ENCODE measurements at places on chromosomes 6 and 20.
A peak's percentile ranks its signal among the peaks of the same experiment; 100 is the strongest.

DNA sequence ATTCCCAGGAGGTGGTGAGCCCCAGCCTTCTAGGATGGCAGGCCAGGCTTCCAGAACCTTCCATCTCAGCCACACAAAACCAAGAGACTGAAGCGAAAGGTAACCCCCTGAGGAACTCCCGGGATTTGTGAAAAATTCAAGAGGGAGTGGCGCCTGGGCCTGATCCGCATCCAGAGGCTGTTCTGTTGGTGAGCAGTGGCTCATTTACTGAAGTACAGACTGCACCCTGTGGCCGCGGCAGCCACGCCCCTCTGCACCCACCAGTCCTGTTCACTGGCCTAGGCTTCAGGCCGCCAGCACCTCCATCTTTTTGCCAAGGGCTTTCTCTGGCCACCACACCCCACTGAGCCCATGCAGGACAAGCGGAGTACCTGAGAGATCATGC is 79.1 kb upstream of the PTPN1 start:
- no peak for DNase-seq

- no peak for DNase-seq
Observed at GRCh38 chr6:159788753-159789376, 537 bp downstream of the TCP1 start.

DNA sequence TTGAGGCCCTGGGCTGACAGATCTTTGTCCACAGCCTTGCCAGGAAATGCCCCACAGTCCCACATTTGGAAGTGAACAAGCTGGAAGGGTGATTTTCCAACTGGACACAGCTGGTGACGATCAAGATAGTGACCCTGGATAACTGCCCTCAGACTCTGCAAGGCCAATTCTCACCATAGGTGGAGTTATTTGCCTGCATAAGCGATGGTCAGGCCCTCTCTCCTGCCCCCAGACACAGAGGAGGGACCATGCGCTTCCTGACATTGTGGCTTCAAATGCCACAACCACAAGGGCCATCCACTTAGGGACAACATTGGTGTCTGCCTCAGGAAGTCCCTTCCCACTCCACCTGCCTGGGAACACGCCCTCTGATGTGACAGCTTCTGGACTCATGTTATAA is 96.0 kb downstream of the JPH2 start:
- no peak for DNase-seq

DNA sequence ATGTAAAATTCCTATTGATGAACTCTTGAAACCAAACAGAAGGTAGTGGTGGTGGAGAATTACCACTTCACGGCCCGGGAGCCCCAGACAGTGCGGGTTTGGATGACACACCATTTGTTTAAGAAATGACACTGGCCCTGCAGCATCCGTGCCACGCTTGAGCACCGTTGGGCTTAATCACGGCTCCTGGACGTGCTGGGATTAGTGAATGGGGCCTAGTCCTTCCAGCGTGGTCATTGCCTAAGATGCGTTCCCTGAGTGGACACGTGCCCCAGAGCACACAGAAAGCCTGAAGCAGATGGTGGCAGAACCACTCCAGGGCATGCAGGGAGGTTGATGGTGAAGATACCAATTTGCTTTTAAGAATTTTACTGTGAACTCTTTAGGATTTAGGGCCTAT is 14.5 kb downstream of the STX16 start:
- DNase-seq = no peak

DNA sequence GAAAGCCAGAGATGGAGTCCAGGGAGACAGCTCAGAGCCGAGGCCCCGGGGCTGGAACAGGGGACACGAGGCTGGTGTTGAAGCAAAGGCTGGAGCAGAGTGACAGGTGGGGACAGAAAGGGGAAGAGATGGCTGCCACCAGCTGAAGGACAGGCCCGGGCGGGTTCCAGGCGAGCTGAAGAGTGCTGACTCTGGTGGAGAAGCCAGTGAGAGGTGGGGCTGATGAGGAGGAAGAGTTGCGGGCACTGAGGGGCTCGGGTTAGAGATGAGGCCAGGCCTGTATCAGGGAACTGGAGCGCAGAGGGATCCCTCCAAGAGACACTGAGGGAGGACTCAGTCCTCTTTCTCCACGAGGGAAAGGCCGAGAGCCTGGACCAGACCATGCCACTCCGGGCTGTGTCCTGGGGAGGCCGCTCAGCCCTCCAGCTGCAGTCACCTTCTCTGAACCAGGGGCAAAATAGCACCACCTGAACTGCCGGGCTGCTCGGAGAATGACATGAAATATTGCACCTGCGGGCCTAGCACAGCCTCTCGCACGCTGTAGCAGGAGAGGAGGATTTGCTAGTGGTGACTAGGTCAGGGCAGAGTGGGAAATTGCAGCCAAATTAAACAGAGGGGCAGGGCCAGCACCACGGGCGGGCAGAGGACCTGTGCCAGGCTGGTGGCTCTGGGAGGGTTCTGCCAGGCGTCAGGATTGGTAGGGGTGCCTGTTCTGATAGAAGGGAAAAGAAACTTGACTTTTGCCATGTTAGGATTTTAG is 175.9 kb downstream of the ZDHHC14 start:
- DNase-seq = no peak

DNA sequence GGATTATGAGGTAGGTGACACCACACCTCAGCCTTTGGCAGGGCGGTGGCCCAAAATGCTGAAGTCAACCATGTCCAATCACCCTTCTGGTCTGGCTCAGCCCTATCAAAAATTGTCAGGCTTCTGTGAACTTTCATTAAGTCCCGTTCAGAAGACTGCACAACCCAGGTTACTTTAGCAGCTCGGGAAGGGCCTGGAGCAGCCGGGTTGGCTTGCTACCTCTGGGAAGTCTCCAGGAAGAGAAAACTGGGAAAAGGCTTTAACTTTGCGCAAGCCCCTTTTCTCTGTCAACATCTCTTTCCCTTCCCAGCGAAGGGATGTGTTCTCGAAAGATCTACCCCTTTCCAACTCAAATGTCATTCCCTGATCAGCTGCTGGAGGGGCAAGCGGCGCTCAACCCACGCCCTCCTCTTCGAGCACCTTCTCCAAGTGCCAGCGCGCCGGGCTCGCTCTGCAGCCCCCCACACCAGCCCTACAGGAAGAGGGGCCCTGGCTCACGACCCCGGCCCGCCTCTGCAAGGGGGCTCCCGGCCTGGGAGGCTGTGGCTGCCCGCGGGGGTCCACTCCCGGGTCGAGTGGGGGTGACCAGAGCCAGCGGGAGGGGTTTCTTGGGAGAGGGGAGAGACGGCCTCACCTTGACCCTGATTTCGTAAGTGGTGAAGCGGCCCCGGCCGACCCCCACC is 573 bp downstream of the SNX3 start:
- peak; percentile 44 for DNase-seq

DNA sequence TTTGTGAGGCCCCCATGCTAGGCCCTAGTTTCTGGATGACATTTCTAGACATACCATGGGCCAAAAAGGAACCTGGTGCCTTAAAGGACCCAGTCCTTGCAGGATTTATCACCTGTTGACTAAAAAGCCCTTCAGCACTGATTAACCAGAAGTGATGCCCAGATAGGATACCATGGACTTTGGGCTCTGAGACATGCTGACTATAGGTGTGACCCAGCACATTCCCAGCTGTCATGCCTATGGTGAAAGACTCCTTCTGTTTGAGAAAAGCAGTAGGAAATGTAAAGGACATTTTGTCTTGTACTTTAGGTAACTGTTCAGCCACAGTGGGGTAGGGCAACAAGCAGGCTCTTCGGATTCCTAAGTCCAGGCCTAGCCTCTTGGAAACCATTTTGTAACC is 724.2 kb downstream of the CD109 start:
- no peak for DNase-seq

GRCh38 chr6:160462116-160462515 is 113.9 kb downstream of the SLC22A3 start:
- no peak for DNase-seq
